T-helper 2 cell (primary cell): ENCODE measurements at places on chromosomes 13 and 19.

DNA sequence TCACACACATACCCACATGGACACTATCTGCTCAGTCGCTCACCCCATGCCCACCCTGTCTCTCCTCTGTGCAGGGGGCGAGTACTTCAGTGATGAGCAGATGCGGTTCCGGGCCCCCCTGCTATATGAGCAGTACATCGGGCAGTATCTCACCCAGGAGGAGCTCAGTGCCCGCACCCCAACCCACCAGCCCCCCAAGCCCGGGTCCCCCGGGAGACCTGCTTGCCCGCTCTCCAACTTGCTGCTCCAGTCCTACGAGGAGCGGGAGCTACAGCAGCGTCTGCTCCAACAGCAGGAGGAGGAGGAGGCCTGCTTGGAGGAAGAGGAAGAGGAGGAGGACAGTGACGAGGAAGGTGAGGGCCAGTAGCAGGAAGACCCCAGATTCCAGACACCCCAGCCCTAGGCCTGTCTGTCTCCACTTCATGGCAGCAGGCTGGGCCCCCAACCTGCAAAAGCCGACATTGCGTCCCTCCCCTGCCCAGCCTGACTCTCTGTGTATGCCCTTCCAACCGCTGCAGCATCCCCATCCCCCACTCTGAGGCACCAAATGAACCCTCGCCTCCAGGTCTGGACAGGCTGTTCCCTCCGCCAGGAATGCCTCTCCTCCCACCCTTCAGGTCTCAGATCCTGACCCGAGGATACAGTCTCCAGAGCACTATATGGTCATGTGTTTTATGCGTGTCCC, 9.7 kb downstream of the CCDC97 start:
- DNase-seq: no peak

DNA sequence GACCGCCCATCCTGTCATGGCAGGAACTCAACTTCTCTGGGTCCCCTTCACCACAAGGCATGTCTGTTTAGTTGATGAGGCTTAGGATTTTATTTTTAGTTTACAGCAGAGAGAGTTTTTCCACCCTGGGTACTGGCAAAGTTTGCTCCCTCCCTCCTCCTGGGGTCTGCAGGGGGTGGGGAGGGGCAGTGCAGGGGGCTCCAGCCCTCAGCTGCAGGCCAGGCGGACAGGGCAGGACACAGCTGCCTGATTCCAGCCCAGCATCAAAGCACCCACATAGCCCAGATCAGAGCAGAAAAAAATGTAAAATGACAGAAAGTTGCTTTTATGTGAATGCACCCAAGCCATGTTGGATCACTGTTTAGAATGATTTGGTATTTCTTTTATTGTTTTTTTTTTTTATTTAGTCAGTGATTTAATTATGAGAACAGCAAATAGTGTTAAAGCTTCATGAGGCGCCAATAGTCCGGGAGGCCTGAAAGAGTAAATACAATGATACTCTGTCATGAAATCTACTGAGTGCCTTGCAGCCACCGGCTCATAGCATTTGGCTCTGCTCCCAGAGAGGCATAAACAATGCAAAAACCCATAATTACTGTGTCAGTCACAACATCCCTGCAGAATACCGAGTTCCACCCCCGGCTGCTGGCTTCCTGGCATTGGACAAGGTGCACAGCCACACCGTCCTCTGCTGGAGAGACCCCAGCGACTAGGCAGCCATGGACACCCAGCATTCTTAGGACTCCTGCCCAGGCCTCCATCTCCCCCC, 923.5 kb downstream of the UQCRFS1 start:
- no peak for DNase-seq

- DNase-seq: no peak
These were observed 2.2 kb upstream of the PCDH9 start for GRCh38 chr13:67232384-67232783.

- DNase-seq: no peak
These were observed 7.0 kb upstream of the CSNK1G2 start for GRCh38 chr19:1933942-1934341.

- no peak for DNase-seq
These were observed 42.7 kb upstream of the MIR17HG start for GRCh38 chr13:91304741-91305140.

DNA sequence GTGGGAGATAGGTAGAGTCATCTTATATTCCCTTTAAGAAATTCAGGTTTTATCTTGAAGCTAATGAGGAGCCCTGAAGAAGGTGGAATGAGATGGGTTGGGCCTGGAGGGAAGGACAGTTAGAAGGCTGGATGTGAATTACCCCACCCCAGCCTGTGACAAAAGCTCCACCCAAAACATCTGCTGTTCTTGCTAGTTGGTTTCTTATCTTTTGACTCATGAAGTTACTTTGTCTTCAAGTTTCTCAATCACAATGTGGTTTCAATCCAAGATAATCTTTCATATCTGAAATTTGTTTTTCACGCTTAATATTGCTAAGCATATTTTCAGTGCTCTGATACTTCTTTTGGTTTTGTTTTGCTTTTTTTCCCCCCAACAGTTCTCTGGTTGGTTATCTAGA, 38.3 kb upstream of the HMGB1 start:
- no peak for DNase-seq

DNA sequence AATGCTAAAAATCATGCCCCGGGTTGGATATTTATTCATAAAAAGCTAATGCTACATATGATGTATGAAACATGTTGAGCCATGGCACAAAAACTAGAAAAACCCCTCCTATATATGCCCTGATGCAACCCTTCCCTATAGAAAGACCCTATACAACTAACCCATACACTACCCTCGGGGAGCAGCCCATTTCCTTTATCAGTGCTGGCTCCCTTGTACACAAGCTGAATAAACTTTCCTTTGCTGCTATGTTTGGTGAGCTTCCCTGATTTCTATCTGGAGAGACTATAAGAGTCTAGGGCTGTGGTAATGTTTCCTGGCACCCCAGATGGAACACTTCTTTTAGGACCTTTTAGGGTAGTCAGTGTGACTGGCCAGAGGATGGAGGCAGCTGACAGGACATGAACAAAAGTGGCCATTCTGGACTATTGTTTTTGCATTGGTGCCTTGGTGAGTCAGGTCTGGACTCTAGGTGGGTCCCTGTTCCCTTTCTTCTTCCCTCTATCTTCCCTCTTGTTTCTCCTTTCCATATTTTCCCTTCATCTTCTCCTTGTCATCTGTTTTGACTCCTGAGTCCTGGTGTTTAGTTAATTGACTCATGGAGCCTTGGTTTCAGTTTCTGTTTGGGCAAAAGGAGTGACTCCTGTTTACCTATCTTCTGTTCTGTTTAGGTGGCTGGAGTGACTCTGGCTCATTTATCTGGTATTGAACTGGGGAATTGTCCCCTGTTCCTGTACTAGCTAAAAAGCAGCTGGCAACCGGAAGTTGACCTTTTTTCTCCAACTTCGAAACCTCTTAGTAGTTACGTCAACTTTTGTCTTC, 1321.8 kb upstream of the PCDH9 start:
- DNase-seq: no peak

GRCh38 chr13:50722440-50723125, 120.9 kb downstream of the DLEU7 start:
- DNase-seq: no peak

DNA sequence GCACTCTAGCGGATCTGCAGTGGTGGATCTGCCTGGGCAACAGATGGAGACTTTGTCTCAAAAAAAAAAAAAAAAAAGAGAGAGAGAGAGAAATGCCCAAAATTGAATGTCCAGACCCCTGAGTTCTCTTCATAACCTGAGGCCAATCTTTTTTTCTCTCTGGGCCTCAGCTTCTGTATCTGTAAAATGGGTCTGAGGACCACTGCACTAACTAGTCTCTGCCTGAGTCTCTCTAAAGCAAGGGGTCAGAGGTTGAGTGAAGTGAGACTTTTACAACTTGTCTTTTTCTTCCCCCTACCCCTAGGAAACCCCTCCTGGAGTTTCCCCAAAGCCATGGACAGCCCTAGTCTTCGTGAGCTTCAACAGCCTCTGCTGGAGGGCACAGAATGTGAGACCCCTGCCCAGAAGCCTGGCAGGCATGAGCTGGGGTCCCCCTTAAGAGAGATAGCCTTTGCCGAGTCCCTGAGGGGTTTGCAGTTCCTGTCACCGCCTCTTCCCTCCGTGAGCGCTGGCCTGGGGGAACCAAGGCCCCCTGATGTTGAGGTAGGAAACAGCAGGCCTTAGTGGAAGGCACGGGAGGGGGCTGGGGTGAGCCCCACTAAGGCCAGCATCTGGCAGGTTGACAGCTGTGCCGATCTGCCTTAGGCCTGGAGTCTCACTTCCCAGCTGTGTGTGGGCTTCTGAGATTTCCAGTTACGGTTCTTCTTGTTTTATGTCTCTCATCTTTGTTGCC, 1.8 kb downstream of the TMEM91 start:
- DNase-seq: no peak

DNA sequence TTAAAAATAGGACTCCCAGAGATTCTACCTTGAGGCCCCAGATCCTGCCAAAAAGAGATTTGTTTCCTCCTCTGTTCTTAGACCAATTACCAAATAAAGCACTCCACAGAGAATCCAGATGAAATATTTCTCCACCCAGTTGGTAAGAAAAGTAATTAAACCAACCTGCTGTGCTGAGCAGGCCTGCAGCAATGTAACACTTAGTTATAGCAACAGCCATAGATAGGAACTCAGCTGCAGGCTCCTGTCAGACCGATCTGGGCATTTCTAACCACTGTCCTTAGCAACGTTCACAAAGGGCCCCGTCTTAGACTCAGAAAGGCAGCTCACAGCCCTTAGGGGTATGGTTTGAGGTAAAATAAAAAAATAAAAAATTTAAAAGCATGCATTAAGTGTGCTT, 271.1 kb downstream of the KCNRG start:
- DNase-seq: no peak
